ENCODE measurements at places on chromosomes 5 and 9. TPM values are rescaled to one million over a fixed set of nuclear protein-coding genes. Genes with fewer than 3 reads are reported as not detected.
A peak's percentile ranks its signal among the peaks of the same experiment; 100 is the strongest.

Gene LCN9
- not detected for total RNA-seq

DNA sequence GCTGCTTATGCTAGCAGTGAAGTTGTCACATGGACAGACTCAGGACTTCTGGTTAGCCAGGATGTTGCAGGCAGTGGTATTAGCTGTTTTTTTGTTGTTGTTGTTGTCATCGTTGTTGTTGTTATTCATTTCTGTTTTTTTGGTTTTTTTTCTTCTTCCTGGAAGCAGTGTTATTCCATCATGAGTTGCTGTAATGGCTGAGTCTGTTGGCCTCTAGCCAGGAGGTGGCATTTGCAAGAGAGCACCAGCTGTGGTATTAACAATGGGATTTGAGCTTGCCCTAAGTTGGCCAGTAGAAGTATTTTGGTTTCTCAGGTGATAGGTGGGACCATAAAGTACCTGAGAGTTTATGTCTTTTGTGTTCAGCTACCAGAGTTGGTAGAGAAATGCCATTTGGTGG lies 561.1 kb downstream of the KCTD16 start:
- no peak overlapping the region for H3K27ac ChIP-seq
- no peaks in the 10 kb centered on the region for H3K36me3 ChIP-seq
- no peak for DNase-seq
- H3K4me3 ChIP-seq, result no peak overlapping the region
- no peaks in the 10 kb centered on the region for H3K27me3 ChIP-seq
- H3K4me1 ChIP-seq, result no peaks in the 10 kb centered on the region

Gene HMCN2
- 0.84 TPM for total RNA-seq

Gene SLC45A2
- not detected for total RNA-seq

Gene MYMK
- not detected for total RNA-seq

Gene LECT2
- total RNA-seq, result not detected

DNA sequence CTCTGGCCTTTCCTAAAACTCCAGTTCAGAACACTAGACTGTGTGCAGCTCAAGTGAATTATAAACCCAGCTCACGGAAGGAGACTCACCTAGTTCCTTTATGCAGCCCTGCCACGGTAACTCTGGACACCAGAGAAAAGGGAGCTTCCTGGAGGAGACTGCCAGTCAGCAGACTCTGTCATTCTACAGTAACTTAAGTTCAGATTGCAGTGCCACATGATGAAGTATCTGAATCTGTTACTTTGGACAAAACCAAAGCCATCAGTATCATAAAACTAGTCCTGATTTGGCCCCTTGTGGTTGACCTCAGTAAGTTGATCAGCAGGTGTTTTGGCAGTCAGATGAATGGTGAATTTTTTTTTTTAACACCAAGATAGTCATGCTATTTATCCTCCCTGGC lies 2.7 kb downstream of the MTRR start:
- peaks cover 14% of the 10 kb centered on the region for H3K4me1 ChIP-seq
- no peak for DNase-seq
- no peaks in the 10 kb centered on the region for H3K27me3 ChIP-seq
- H3K27ac ChIP-seq, result no peak overlapping the region
- no peak overlapping the region for H3K4me3 ChIP-seq
- peaks cover 6% of the 10 kb centered on the region for H3K36me3 ChIP-seq

GRCh38 chr5:120372899-120373298 lies 91.2 kb upstream of the PRR16 start:
- no peak overlapping the region for H3K27ac ChIP-seq
- no peaks in the 10 kb centered on the region for H3K4me1 ChIP-seq
- no peak for DNase-seq
- no peaks in the 10 kb centered on the region for H3K36me3 ChIP-seq
- H3K27me3 ChIP-seq, result no peaks in the 10 kb centered on the region

GRCh38 chr9:106104887-106105286 lies 410.5 kb downstream of the TMEM38B start:
- no peak overlapping the region for H3K27ac ChIP-seq
- no peaks in the 10 kb centered on the region for H3K4me1 ChIP-seq
- H3K27me3 ChIP-seq, result no peaks in the 10 kb centered on the region
- no peak for DNase-seq

Gene TLR4
- total RNA-seq, result 3.9 TPM

DNA sequence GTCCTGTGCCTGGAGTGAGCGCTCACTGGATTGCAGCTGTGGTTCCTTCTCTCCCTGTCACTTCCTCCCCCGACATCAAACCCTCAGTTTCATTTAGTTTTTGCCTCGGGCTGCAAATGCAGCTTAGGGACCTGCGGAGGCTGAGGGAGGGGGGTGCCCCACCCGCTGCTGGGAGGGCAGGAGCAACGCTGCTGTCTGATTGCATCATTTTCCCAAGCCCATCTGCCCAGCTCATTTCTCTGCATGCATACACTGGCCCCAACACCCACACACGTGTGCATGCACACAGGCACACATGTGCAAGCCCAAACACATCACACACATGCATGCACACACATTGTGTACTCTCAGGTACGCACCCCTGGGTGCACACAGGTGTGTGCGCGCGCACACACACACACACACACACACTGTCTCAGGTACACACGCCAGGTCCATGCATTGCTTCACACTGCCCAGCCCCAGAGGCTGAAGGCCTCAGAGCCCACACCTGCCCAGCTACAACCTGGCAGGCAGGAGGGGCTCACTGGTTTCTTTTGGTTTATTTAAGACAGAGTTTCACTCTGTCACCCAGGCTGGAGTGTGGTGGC lies 3.4 kb downstream of the ASS1 start:
- H3K36me3 ChIP-seq, result no peaks in the 10 kb centered on the region
- H3K4me1 ChIP-seq, result peaks cover 24% of the 10 kb centered on the region
- no peaks in the 10 kb centered on the region for H3K27me3 ChIP-seq
- DNase-seq, result no peak
- H3K4me3 ChIP-seq, result no peak overlapping the region
- H3K27ac ChIP-seq, result no peak overlapping the region

- no peak overlapping the region for H3K27ac ChIP-seq
- no peaks in the 10 kb centered on the region for H3K4me1 ChIP-seq
- no peaks in the 10 kb centered on the region for H3K27me3 ChIP-seq
- H3K4me3 ChIP-seq, result no peak overlapping the region
These were observed 301.2 kb downstream of the PSAT1 start for GRCh38 chr9:78598120-78598519.

DNA sequence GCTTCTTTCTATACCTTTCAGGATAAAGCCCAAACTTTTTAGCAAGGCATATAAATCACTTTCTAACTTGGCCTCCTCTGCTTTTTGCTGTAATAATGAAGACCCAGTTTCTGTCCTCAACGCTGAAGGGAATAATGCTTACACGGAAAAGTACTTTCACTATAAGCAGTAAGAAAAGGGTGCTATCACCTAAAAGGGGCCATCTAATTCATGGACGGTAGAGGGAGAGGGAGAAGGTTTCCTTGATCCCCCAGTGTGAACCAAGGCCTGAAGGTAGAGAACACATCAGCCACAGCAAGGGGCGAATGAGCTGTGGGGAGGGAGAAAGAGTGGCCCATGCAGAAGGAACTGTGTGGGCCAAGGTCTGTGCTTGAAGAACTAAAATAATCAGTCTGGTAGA lies 417.7 kb upstream of the CLINT1 start:
- no peak overlapping the region for H3K27ac ChIP-seq
- H3K27me3 ChIP-seq, result no peaks in the 10 kb centered on the region
- no peak for DNase-seq

- no peaks in the 10 kb centered on the region for H3K36me3 ChIP-seq
- DNase-seq, result no peak
- no peaks in the 10 kb centered on the region for H3K4me1 ChIP-seq
- no peak overlapping the region for H3K4me3 ChIP-seq
- H3K27me3 ChIP-seq, result no peaks in the 10 kb centered on the region
These were observed 130.9 kb upstream of the CHD1 start for GRCh38 chr5:99059685-99060084.

- H3K4me3 ChIP-seq, result no peak overlapping the region
- no peak overlapping the region for H3K27ac ChIP-seq
- H3K4me1 ChIP-seq, result no peaks in the 10 kb centered on the region
- no peak for DNase-seq
These were observed 354.6 kb downstream of the BNC2 start for GRCh38 chr9:16515879-16516301.

DNA sequence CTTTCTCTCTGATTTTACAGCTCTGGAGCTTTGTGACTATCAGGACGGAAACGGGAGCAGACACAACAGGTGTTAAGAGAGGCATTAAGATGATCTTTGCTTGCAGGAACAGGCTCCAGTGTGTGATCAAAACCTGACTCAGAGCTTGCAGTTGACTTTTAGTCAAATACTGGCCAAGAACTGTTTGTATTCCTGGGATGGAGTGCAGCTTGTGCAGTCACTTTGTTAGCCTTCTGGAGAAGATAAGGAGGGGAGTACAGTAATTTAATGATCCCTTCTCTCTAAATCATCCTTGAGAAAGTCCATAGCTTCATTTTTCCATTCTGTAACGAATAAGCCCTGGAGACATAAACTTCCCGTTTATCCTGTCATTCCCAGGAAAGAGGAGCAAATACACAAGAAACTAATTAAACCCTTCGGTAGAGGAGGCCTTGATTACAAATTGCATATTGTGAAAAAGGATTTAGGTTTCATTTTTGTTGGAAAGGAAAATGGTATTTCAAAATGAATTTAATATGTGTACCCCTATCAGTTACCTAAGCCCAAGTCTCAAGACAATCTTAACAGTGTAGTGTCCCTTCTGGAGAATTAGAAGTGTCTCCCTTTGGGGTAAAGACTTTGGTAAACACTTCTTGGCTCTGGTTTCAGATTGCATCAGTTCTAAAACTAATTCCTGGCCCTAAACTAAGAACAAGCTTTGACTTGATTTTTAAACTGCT lies 3.1 kb upstream of the STOM start:
- no peak overlapping the region for H3K4me3 ChIP-seq
- no peaks in the 10 kb centered on the region for H3K27me3 ChIP-seq
- peaks cover 16% of the 10 kb centered on the region for H3K4me1 ChIP-seq
- H3K36me3 ChIP-seq, result no peaks in the 10 kb centered on the region
- no peak for DNase-seq
- peak overlapping the region; percentile 69 for H3K27ac ChIP-seq

DNA sequence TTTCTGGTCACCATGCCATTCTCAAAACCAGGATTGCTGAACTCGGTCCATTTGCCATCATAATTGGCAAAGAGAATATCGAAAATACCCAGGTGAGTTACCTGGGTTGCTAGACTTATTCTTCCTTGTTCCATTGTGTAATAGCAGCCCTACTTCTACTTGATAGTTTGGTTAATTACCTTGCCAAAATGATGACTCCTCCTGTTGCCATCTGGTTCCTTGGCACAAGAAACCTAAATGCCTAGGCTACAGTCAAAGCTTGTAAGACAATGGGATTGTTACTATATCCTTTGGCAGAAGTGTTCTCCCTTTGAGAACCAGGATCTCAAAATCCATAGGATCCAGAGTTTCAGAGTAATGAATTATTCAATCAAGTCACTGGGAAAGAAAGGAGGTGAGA lies 373.2 kb upstream of the ACTBL2 start:
- no peak for DNase-seq
- no peaks in the 10 kb centered on the region for H3K27me3 ChIP-seq
- no peaks in the 10 kb centered on the region for H3K4me1 ChIP-seq
- no peak overlapping the region for H3K4me3 ChIP-seq
- no peak overlapping the region for H3K27ac ChIP-seq

DNA sequence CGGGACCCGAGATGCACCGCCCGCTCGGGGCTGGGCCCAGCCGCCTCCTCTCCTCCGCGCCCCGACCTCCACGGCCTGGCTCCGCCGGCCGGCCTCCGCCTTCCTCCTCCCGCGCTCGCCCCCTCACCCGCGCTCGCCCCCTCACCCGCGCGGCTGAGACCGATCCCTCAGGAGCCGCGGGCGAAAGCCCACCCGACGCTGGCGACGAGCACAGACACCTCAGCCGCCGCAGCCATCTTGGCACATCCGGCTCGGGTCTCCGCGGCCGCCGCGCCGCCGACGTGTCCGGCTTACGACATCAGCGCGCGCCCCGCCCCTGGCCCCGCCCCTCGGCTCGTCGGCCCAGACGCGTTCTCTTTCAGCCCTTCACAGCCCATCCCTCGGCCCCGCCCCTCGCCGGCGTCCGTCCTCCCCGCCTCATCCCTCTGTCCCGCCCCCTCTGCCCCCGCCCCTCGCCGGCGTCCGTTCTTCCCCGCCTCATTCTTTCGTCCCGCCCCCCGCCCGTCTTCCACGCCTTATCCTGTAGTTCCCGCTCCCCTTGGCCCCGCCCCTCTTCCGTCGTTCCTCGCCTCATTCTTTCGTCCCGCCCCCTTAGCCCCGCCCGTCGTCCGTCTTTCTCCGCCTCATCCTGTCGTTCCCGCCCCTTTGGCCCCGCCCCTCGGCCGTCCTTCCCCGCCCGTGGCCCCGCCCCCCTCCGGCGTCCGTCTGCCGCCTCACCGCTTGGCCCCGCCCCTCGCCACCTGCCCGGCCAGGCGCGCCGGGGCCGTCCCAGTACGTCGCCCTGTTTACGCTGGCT lies at the start of gene SEC16A:
TSS of gene SEC16A (minus strand) at position 248 of the 796 bp plus-strand sequence. CDS start 5,425 bp downstream, outside the sequence.
- no peaks in the 10 kb centered on the region for H3K27me3 ChIP-seq
- peak within 1 kb of the TSS; percentile 97 for H3K4me3 ChIP-seq
- peak within 1 kb of the TSS; percentile 99 for H3K27ac ChIP-seq
- no peaks in the 10 kb centered on the region for H3K36me3 ChIP-seq
- DNase-seq, result peak; percentile 100
- H3K4me1 ChIP-seq, result peaks cover 28% of the 10 kb centered on the region

- H3K27me3 ChIP-seq, result no peaks in the 10 kb centered on the region
- H3K4me1 ChIP-seq, result no peaks in the 10 kb centered on the region
These were observed 14.5 kb upstream of the TAS2R1 start for GRCh38 chr5:9644630-9645029.

Gene INSL4
- total RNA-seq, result not detected

Gene TSTD2
- 12.7 TPM for total RNA-seq

Gene GLDC
- not detected for total RNA-seq

Gene HRCT1
- total RNA-seq, result 0.43 TPM

GRCh38 chr9:119924736-119925135 lies 555.5 kb upstream of the BRINP1 start:
- H3K36me3 ChIP-seq, result no peaks in the 10 kb centered on the region
- no peak overlapping the region for H3K27ac ChIP-seq
- no peaks in the 10 kb centered on the region for H3K27me3 ChIP-seq
- H3K4me3 ChIP-seq, result no peak overlapping the region
- DNase-seq, result no peak
- H3K4me1 ChIP-seq, result no peaks in the 10 kb centered on the region

GRCh38 chr5:158486566-158486965 lies 613.1 kb downstream of the EBF1 start:
- H3K4me1 ChIP-seq, result no peaks in the 10 kb centered on the region
- no peaks in the 10 kb centered on the region for H3K27me3 ChIP-seq
- no peak for DNase-seq

- H3K27ac ChIP-seq, result peak overlapping the region; percentile 54
- H3K36me3 ChIP-seq, result no peaks in the 10 kb centered on the region
- DNase-seq, result no peak
- H3K4me1 ChIP-seq, result no peaks in the 10 kb centered on the region
These were observed 212.4 kb downstream of the RFK start for GRCh38 chr9:76181781-76182180.

GRCh38 chr5:139859013-139859412 lies 63.4 kb downstream of the PSD2 start:
- DNase-seq, result no peak
- no peaks in the 10 kb centered on the region for H3K36me3 ChIP-seq
- no peaks in the 10 kb centered on the region for H3K4me1 ChIP-seq

Measured in pancreas (tissue), 10 donors.